HuH-7 (cell line): ENCODE measurements at places on chromosomes 2 and 18.

DNA sequence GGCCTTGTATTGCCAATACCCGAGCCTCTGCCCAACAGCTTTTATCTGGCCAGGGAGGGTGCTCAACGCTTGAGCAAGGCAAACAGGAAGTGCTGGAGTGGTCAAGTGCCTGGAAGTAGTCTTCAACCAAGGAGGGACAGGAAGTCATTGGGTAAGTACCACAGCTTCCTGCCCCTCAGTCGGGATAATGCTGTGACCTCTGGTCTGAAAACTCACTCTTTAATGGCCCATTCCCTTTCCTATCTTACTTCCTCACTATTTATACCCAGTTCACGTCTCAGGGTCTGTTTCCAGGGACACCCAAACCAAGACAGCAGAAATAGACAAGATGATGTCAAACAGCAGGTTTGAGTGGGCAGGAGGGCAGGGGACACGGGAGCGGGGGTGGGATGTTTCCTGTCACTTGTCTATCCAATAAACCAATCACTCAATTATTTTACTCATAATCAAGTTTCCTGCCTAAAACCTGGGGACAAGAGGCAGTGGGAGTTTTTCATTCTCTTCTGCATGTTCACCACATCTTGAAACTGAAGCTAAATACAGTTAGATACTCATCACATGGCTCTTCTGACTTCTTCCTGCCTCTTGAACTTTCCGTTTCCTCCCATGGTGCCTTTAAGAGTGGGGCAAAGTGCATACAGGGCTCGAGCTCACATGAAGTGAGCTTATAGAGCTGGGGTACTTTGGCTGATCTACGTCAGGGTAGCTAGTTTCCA lies 68.9 kb upstream of the CAB39 start:
- no peak for DNase-seq

- no peak for DNase-seq
Measured at GRCh38 chr2:47072728-47073191, 82.3 kb downstream of the STPG4 start.

- DNase-seq, result no peak
Measured at GRCh38 chr2:9814129-9814868, 29.0 kb upstream of the TAF1B start.

DNA sequence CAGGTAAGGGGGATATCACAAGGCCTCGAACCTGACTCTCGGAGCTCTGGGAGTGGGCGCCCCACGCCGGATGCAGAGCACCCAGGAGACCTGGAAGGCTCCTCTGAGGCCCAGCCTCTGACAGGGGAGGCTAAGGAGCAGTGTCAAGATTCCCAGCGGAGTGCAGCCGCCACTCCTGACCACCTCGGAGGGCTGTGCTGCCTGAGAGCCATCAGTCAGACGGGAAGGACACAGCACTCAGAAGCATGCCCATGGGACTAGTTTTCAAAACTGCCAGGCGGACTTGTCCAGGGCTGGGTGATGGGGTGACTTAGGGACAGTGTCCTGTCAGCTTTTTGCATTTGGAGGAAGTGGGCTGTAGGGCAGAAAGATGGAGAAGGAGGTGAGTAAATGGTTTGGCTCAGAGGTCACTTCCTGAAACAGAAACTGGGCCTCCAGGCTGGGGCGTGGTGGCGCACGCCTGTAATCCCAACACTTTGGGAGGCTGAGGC lies 34.6 kb upstream of the B3GNT7 start:
- no peak for DNase-seq

DNA sequence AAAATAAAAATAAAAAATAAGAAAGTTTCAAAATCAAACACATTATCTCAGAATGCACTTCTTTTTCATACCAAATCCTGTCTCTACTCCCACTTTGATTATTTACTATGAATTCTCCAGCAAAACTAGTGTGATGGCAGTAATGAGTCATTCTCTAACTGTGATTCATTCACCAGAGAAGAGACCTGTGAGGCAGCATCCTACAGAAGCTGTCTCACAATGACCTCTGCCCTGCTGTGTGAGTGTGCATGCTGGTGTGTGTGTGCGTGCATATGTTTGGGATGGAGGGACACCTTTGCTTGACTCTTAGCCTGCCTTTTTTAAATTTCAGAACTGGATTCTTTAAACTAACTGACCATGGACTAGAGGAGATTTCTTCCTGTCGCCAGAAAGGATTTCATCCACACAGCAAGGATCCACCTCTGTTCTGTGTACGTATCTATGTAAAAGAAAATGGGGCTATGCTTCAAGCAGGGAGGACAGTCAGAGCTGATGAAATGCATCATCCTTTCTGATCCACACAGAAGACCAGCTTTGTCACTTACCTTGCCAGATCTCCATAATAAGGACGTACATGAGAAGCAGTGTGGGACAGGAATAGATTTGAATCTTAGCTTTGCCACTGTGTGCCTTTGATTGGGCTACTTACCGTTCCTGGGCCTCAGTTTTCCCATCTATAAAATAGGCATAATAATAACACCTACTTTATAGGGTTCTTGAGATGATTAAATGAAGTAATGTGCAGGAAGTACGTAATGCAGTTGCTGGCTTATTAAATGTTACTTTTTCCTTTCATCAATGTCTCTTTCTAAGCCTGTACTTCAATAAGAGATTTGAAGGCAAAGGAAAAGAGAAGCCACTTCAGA lies 31.2 kb downstream of the STAMBP start:
- DNase-seq, result no peak

DNA sequence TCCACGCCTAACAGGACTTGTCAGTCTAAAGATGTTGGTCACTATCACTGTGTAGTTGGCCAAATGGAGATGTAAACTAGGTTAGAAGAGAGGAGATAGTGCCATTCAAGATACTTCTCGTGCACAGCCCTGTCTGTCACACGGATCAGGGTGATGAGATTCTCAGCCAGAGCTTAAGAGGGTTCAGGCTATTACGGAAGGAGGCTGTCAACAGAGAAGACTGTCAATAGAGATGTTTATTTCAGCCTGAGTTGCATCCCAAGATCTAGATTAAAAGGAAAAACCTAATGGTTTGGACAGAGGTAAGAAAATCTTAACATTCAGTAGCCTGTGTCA lies 83.4 kb downstream of the AAK1 start:
- DNase-seq, result no peak

DNA sequence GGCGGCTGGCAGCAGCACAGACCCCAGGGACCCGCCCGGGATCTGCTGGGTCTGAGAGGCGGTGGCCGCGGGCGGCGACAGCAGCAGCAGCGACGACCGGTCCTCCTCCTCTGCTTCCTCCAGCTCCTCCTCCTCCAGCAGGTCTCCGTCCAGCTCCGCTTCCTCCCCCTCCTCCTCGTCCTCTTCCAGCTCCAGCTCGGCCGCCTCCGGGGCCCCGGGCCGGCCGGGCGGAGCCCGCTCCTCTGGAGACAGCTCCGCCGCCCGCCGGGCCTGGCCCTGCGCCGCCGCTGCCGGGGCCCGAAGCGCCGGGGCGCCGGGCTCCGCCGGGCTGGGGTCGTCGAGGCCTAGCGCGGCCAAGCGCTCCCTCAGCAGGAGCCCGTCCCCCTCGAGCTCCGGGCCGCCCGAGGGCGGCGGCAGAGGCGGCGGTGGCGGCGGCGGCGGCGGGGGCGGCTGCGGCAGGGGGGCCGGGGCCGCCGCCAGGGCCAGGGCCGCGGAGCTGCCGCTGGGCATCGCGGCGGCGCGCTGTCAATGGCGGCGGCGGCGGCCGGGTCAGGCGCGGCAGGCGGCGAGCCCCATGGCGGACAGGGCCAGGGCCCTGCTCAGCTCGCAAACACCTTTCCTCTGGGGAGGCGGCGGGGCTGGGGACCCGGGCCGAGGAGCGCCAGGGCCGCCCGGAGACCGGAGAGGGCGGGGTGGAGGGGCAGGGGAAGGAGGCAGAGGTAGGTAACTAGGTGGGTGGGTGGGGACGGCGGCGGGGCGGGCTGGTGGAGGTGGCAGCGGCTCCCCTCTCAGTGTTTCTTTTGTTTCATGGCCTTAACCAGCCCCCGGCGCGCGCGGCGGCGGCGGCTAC lies 445 bp downstream of the MEX3C start:
- DNase-seq, result no peak

GRCh38 chr18:59893971-59894370 lies 5.8 kb upstream of the PMAIP1 start:
- no peak for DNase-seq

DNA sequence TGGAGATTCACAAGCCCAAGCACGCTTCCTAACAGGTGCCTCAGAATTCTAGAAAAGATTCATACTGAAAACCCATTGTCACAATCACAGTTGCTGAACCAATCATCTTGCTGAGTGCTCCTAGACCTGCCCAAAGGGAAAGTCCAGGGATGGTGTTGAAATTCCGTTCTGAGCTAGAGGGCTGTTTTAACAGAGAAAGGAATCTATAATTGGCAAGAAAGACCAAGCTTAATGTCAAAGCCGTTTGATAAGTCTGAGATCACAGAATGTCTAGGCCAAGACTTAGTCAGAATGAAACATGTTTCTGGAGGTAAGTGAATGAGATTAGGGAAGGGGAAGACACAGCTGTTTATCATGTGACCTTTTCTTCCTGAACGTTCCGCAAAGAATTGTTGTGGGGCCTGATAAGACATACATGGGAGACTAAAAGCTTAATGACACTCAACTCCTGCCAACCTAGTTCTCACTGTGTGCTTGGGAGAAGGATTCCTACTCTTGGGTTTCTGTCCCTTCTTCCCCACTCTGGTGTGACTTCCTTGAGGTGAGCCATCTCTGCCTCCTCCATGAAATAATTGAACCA lies 27.5 kb downstream of the PMAIP1 start:
- no peak for DNase-seq

DNA sequence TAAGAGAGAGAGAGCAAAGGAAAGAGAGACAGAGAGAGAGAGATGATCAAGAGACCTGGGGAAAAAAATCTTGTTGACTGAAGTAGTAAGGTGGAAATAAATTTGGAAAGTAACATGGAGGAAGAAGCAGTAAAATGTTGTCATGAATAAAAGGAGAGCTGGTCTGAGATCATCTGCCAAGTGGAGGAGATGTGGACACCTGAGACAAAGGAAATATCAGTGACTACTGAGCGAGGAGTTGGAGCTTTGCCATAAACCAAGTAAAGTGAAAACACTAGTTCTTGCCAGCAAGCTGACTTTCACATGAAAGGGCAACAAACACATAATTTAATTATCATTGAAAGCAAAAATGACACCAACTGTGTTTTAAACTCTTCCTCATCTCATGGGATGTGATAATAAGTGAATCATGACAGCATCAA lies 49.0 kb upstream of the DSG1 start:
- DNase-seq, result no peak

GRCh38 chr2:190404487-190404886 lies 3.7 kb upstream of the MFSD6 start:
- no peak for DNase-seq

- no peak for DNase-seq
Measured at GRCh38 chr2:239381709-239382134, 19.1 kb downstream of the HDAC4 start.

- DNase-seq, result no peak
Measured at GRCh38 chr2:120177001-120177621, 46.1 kb downstream of the TMEM185B start.

- DNase-seq, result no peak
Measured at GRCh38 chr2:192327576-192327975, 132.8 kb upstream of the TMEFF2 start.

- no peak for DNase-seq
Measured at GRCh38 chr18:51007790-51008139, 22.2 kb upstream of the SMAD4 start.

DNA sequence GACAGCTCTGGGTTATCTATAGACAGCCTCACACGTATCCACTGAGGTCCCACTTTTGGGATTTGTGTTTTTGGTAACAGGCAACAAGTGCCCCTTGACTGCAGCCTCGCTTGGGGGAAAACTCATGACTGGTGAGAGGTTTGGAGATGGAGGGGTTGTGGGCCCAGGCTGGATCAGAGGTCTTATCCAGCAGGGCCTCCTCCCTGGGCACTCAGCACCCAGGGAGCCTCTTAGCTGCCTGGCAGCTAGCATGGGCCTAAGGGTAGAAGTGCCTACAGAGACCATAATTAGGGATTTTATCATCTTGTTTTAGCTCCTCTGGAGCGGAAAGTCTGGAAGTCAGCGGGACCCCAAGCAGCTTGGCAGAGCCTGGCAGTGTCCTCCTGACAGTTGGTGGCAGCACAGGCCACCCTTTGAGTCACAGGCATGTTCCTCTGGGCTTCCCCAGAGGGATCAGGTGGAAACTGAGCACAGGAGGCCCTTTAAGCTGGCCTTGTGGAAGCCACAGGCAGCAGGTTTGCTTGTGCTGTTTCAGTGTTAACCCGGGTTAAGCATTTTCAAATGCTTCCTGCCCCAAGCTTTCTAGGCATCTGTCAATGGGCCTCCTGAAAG lies 143.1 kb downstream of the KCTD1 start:
- DNase-seq, result no peak

- no peak for DNase-seq
Measured at GRCh38 chr2:65227020-65227455, 593 bp upstream of the ACTR2 start.

DNA sequence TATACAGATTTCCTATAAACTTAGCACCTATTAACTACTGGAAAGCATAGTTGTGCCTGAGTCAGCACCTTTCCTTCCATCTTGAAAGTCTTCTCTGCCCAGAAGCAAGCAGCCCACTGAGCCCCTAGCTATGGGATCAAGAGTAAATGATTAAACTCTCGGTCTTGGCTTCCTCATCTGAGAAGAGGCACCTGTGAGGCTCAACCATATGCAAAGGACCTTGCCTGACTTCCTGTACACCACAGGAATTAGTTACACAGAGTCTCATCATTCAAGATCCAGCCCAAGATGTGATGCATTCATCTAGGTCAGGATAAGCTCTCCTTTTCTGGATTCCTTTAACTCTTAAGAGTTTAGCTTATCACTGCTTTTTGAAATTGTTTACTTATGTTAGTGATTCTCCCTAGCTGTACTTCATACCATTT lies 96.0 kb downstream of the CDH2 start:
- DNase-seq, result no peak

GRCh38 chr18:49707599-49707998 lies 105.7 kb downstream of the ACAA2 start:
- no peak for DNase-seq

DNA sequence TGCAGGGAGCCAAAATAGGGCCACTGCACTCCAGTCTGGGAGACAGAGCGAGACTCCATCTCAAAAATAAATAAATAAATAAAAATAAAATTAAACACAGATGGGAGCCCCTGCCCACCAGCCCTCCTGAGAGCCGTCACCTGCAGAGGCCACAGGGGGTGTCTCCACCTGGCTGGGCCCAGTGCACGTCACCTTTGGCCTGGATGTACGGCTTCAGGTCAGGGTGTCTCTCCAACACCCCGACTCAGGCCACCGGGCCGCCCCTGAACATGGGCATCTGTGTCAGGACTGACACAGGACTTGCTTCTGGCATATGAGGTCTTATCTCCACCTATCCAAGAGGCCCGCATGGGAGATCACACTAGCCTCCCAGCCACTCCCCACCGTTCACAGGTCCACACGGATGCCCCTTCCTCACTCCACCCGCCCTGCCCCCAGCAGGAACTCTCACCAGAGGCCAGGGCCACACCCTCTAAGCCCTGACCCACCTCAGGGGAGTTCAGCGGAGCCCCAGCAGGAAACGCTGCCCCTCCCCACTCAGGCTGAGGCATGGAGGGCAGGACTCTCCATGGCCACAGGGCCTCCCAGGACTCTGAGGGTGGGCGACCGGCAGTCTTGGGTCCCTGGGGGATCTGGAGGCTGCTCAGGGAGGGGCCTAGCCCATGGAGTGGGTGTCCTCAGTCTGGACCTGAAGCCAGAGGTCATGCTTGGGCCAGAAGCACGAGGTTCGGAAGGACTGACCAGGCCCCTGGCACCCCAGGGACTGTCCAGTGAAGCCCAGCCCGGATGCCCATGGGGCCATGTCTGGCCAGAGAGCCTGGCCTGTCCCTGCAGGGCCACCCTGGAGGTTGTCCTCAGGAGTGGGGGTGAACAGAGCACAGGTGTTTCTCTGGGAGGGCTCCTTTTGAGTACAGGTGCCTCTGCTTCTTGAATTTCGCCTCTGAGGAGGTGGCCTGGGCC lies 1.6 kb upstream of the CROCC2 start:
- DNase-seq, result no peak
